ENCODE measurements at places on chromosomes 12 and 14. TPM values are rescaled to one million over a fixed set of nuclear protein-coding genes. Genes with fewer than 3 reads are reported as not detected.

GRCh38 chr12:18421867-18422266 is 160.5 kb downstream of the PIK3C2G start:
- no peak overlapping the region for H3K4me3 ChIP-seq
- no peaks in the 10 kb centered on the region for H3K27me3 ChIP-seq
- DNase-seq = no peak

DNA sequence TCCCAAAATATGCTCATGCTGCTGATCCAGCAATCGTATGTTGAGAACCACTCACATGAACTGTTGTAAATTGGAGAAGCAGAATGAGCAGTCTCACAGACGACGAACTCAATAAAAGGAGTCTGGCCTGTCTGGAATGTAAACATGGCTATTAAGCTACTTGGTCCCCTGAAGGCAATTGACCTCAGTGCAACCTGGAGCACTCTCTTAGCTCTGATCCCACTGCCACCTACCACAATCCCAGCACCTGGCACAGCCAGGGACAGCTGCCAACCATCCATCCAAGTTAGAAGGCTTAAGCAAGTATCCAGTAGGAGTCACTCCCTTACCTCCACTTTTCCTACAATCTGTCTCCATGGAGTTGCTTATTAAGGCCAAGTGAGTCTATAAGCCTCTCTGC is 406.9 kb upstream of the CLEC14A start:
- H3K36me3 ChIP-seq = no peaks in the 10 kb centered on the region
- H3K27me3 ChIP-seq = no peaks in the 10 kb centered on the region
- no peak for DNase-seq
- no peak overlapping the region for H3K27ac ChIP-seq
- H3K4me3 ChIP-seq = no peak overlapping the region

- no peak overlapping the region for H3K4me3 ChIP-seq
- H3K36me3 ChIP-seq = no peaks in the 10 kb centered on the region
- no peaks in the 10 kb centered on the region for H3K4me1 ChIP-seq
- DNase-seq = no peak
- H3K27me3 ChIP-seq = no peaks in the 10 kb centered on the region
Observed at GRCh38 chr12:47578836-47579235, 127.0 kb downstream of the RPAP3 start.

The DTX1 gene
- total RNA-seq = 4.0 TPM

- H3K36me3 ChIP-seq = no peaks in the 10 kb centered on the region
- H3K27ac ChIP-seq = no peak overlapping the region
- no peak overlapping the region for H3K4me3 ChIP-seq
- H3K4me1 ChIP-seq = no peaks in the 10 kb centered on the region
- no peak for DNase-seq
Observed at GRCh38 chr14:104171895-104172294, 33.5 kb downstream of the KIF26A start.

GRCh38 chr12:75756111-75756510 is 244.7 kb upstream of the KRR1 start:
- H3K4me3 ChIP-seq = no peak overlapping the region
- no peaks in the 10 kb centered on the region for H3K36me3 ChIP-seq
- H3K27ac ChIP-seq = no peak overlapping the region
- no peaks in the 10 kb centered on the region for H3K4me1 ChIP-seq
- DNase-seq = no peak

The CCDC177 gene
- not detected for total RNA-seq

DNA sequence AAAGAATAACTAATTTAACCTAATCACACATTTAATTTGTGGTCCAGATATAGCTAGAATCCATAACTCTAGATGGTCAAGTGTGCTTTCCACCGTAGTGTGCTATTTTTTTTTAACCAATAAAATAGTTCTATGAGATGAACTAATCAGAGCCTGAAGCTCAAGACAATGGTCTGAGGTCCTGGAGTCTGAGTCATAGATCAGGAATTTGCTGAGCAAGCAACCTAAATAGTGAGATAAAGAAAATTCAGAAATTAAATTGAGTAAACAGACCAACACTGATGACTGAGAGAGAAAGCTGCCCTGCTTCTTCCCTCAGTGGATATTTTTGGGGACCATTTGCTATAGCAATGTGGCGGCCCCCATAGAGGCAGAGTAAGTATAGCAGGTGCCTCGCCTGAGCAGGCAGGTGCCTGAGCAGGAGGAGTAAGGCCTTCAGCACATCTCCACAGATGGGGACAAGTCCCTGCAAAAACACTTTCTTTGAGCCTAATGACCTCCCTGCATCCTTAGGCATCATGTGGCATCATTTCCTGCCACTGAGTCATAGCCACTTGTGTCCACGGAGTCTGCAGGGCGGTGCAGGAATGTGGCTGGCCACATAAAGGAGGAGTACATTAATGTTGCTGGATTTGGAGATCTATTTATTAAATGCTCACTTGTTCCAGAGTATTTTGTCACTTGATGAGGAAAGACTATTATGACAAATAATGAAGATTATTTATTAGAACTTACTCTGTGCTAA is 13.9 kb upstream of the CLEC4E start:
- H3K27ac ChIP-seq = no peak overlapping the region
- H3K4me3 ChIP-seq = no peak overlapping the region
- no peaks in the 10 kb centered on the region for H3K36me3 ChIP-seq
- H3K4me1 ChIP-seq = no peaks in the 10 kb centered on the region
- no peaks in the 10 kb centered on the region for H3K27me3 ChIP-seq
- DNase-seq = no peak

- no peak overlapping the region for H3K4me3 ChIP-seq
- H3K4me1 ChIP-seq = peaks cover 8% of the 10 kb centered on the region
- H3K27me3 ChIP-seq = no peaks in the 10 kb centered on the region
- no peak for DNase-seq
- H3K36me3 ChIP-seq = no peaks in the 10 kb centered on the region
Observed at GRCh38 chr14:91029456-91030217, 30.8 kb downstream of the RPS6KA5 start.

The ALDH1L2 gene
- not detected for total RNA-seq

GRCh38 chr12:90510948-90511347 is 444.0 kb downstream of the CCER1 start:
- DNase-seq = no peak
- no peak overlapping the region for H3K27ac ChIP-seq
- no peaks in the 10 kb centered on the region for H3K4me1 ChIP-seq
- H3K4me3 ChIP-seq = no peak overlapping the region

GRCh38 chr12:96392397-96392796 is 7.8 kb downstream of the CDK17 start:
- H3K4me3 ChIP-seq = no peak overlapping the region
- DNase-seq = no peak
- H3K36me3 ChIP-seq = no peaks in the 10 kb centered on the region

GRCh38 chr14:105377555-105378182 is 20.7 kb upstream of the TEX22 start:
- no peak overlapping the region for H3K27ac ChIP-seq
- peaks cover 2% of the 10 kb centered on the region for H3K36me3 ChIP-seq
- H3K4me3 ChIP-seq = no peak overlapping the region
- H3K4me1 ChIP-seq = peaks cover 41% of the 10 kb centered on the region
- H3K27me3 ChIP-seq = no peaks in the 10 kb centered on the region
